Fibroblast of skin of left quadriceps (primary cell): ENCODE measurements at places on chromosomes 2 and 18.

DNA sequence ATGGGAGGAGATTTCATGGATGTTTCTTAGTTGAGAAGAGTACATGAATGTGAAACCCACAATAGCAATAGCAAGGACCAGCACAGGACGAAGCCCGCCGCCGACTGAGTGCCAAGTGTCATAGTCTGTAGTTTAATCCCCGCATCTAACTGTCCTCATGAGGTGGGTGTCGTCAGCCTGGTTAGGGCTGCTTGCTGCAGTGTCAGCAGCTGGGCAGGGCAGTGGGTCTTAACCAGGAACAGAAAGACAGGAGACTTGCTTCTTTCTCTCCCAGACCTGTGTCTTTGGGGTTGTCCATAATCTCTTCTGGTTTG, 146.6 kb downstream of the VAPA start:
- no peak for DNase-seq

- no peak for DNase-seq
Measured at GRCh38 chr2:201279079-201279478, 18.7 kb downstream of the CASP8 start.

- DNase-seq: no peak
Measured at GRCh38 chr18:35822413-35822812, 150.1 kb upstream of the RMP24 start.

- no peak for DNase-seq
Measured at GRCh38 chr2:42575458-42576064, 7.1 kb downstream of the MTA3 start.

- DNase-seq: no peak
Measured at GRCh38 chr2:226600802-226601201, 198.8 kb downstream of the IRS1 start.

- DNase-seq: no peak
Measured at GRCh38 chr2:44942304-44943030, 965 bp downstream of the SIX3 start.

DNA sequence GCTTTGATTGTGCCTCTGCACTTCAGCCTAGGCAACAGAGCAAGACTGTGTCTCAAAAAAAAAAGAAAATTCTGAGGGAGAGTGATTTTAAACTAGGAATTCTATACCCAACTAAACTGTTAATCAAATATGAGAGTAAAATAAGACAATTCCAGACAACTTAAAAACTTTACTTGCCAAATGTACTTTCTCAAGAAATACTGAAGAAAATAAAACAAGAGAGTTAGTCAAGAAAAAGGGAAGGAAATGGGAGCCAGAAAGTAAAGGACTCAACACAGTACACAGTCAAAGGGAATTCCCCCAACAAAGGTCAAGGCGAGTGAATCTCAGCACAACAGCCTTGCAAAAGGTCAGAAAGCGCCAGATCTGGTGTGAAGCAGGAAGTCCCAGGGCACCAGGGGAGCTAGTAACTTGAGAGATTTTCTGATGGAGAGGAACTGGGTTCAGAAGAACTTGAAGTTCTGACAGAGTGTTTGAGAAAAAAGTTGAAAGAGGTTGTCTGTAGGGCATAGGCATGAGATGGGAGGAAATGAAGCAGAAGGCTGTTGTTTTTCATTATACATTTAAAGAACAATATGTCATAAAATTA, 22.6 kb upstream of the TBC1D8 start:
- DNase-seq: no peak

DNA sequence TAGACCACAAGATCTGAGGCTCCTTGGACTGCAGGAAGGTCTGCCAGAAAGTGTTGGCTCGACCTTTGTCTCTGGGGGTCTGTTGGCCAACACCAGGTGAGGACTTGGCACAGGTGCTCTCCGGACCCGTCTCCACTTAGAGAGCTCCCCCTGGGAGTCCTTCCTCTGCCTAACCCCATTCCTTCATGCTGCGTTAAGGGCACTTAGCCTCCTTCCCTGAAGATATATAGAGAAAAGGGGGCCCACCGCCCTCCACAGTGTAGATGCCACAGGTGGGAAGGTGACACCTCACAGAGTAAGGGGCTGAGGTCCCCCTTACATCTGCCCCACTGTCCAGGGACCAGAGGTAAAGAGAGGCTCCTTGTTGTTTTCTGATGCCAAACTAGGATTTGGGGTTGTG, 8.2 kb downstream of the IGFBP5 start:
- DNase-seq: no peak

DNA sequence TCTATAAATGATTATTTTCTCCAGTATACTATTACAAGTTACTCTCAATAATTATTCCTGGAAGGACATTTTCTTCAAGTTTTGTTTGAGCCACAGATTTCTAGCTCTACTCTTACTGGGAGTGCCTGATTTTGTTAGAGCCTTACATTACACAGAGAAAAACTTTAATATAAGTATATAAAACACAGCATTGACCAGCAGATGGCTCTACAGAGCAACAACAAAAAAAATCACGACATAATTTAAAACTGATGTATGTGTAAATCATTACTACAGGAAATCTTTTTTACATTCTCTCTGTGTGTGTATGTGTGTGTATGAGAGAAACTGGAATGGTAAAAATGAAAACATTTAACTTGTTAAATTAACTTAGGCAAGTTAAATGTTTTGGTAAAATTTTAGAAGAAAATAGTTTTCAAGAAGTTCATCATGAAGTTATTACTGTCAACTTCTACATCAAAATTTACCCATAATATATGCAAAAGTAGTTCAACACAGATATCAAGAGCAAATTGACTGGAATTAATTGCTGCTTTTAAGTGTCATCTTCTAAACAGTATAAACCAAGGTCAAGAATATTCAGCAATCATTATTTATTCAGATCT, 103.3 kb downstream of the MDH1 start:
- peak; percentile 49 for DNase-seq

DNA sequence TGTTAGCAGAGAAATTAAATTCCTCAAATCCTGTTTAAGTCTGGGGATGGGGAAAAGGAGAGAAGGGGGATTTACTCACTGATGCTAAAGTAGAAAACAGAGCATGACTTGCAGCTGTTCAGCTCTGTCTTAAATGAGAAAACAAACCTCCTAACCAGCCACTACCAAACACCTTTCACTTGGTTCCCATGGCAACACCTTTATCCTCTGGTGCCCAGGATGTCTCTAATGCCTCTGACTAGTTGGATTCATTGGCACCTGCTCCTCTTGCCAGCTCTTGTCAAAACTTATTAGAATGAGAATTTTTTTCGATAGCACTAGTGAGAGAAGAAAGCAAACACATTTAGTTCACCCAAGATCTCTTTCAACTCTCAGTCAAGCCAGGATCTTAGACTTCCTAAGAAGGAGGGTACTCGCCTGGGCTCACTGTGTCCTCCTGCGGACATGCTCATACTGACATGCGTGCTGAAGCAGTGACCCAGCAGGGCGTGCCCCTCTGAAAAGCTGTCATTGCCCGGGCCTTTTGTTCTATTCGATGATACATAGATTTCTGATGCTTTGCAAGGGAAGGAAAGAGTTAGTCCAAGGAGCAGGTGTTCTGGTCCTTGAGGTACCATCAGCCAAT, 656.0 kb upstream of the CELF4 start:
- DNase-seq: no peak

DNA sequence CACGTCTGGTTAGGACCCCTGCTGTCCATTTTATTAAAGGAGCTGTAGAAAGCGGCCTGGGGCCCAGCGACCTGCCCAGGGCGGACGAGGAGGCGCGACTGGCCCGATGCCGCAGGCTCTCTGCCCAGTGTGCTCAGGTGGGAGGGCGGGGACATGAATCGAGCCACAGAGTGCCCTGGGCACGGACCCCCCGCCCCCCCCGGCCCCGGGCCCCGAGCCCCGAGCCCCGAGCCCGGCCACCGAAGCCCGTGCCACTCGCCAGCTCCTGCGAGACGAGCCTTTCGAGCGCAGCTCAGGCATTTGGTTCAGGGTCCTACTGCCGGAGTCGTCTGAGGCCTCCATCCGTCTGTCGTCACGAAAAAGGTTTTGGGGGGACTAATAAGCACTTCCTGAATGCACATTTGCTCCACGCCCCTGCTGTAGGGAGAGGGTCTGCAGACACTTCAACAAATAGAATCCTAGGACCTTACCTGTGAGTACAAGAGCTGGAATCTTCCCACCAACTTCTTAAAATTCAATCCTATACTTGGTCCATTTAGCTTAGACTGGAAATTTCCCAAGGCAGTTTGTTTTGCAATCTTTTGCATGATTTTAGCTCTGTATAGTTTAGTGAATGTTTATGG, 602 bp upstream of the ADAM17 start:
- DNase-seq: no peak

GRCh38 chr2:200168641-200169555, 137.6 kb upstream of the SPATS2L start:
- DNase-seq: no peak

GRCh38 chr2:227351639-227352038, 26.6 kb downstream of the MFF start:
- DNase-seq: no peak

DNA sequence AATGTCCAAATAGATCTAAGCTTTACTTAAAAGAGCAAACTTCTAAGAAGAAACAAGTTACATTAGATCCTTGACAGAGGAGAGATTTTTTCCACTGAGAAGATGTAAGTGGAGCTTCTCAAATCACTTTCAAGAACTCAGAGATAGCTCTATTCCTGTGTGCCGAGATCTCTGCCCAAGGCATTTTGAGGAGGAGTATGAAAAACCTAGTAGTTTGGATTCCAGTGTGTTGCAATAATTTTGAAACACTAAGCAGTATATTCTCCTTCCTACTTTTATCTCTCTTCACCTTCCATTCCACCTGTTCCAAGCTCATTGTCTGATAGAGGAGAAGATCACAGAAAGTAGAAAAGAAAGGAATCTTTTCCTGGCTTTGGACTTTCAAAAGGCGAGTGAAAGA, 192.0 kb upstream of the TANK start:
- DNase-seq: no peak

GRCh38 chr2:44107974-44108373, 60.7 kb upstream of the PPM1B start:
- DNase-seq: no peak

GRCh38 chr2:160270571-160271113, 70.6 kb upstream of the ITGB6 start:
- DNase-seq: peak; percentile 20

GRCh38 chr18:62939926-62940325, 224.6 kb downstream of the PHLPP1 start:
- DNase-seq: no peak

DNA sequence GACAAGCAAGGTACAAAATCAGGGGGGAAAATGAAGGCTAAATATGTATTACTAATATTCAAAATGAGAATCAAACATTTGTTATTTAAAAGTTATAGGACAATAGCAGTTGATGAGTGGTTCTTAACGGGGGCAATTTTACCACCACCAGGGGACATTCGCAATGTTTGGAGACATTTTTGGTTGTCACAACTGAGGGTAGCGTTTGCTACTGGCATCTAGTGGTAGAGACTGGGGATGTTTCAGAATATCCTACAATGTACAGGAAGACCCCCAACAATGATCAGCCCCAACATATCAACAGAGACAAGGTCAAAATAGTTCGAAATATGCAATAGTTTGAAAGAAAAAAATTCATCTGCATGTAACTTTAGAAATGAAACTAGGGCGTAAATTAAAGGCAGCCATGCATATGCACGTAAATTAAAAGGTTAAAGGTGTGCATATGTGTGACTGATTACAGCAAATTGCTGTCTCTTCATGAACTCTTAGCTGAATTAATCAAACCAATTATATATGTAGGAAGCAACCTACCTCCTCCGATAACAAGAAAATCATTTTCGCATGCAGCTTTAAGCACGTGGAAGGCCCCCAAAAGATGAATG, 61.2 kb upstream of the CUL3 start:
- no peak for DNase-seq

DNA sequence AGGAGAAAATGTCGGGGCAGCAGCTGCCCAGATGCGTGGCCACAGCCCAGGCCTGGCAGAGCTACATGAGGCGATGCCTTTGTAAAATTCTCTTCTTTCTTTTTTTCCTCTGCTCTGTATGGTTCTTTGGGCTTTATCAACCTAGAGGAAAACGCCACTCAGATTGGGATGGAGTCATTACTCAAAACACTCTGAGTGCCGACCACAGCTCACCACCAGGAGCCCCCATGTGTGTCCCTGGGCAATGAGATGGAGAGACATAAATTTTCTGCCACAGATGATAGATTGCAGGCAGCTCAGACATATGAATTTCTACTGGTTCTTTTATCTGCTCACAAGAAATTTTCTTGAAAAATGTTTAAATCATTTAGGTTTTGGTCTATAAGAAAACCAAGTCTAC, 56.0 kb downstream of the PARD6G start:
- no peak for DNase-seq

DNA sequence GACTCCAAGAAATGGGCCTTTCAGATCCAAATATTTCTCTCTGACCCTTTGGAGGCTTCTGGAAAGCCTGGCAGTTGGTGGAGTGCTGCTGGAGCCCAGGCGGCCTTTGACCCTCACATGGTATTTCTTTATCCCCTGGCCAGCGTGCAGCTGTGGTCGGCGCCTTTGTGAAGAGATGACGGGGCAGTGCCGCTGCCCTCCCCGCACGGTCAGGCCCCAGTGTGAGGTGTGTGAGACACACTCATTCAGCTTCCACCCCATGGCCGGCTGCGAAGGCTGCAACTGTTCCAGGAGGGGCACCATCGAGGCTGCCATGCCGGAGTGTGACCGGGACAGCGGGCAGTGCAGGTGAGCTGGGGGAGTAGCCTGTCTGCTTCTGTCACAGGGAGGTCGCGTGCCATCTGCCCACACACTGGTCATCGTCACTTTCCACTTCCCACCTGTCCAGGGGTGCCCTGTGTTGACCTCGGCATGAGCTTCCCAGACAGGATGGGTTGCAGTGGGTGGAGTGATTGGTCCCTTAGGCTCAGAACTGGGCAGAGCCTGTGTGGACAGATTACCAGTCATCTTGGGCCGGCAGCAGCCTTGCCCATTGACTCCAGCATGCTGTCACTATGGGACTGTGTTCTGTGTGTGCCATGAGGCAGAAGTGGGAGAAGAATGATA, 158.2 kb downstream of the LAMA3 start:
- no peak for DNase-seq

- DNase-seq: peak; percentile 26
Measured at GRCh38 chr2:165114346-165114939, 89.4 kb downstream of the SCN3A start.

- DNase-seq: no peak
Measured at GRCh38 chr2:163551616-163552373, 184.0 kb downstream of the FIGN start.

GRCh38 chr2:55152475-55153412, 79.3 kb downstream of the CLHC1 start:
- no peak for DNase-seq

DNA sequence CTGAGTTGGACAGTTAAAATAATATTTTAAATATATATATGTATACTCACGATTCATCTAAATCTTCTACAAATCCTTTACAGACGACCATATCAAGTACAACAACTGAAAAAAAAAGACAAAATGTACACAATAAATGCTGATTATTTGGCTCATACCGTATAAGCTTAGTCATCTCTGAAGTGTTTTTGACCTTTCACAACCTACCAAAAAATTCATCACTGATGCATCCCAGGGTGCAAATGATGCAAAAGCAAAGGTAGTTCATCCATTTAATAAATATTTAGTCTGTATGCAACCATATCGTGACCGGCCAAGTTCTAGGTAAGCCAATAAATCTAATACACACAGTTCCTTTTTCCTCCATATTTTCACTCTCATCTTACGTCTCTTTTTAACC, 1.1 kb downstream of the TMX3 start:
- DNase-seq: no peak

- DNase-seq: no peak
Measured at GRCh38 chr2:206423147-206423546, 20.2 kb upstream of the ADAM23 start.

GRCh38 chr2:28021898-28022297, 131.4 kb downstream of the BABAM2 start:
- DNase-seq: no peak
